ENCODE measurements at places on chromosomes 4 and X. TPM values are rescaled to one million over a fixed set of nuclear protein-coding genes. Genes with fewer than 3 reads are reported as not detected.
A peak's percentile ranks its signal among the peaks of the same experiment; 100 is the strongest.

- H3K27me3 ChIP-seq = no peaks in the 10 kb centered on the region
- no peaks in the 10 kb centered on the region for H3K4me1 ChIP-seq
- no peaks in the 10 kb centered on the region for H3K36me3 ChIP-seq
- H3K4me3 ChIP-seq = no peak overlapping the region
- DNase-seq = no peak
These were observed 55.3 kb downstream of the UGT2A2 start for GRCh38 chr4:69584135-69584534.

DNA sequence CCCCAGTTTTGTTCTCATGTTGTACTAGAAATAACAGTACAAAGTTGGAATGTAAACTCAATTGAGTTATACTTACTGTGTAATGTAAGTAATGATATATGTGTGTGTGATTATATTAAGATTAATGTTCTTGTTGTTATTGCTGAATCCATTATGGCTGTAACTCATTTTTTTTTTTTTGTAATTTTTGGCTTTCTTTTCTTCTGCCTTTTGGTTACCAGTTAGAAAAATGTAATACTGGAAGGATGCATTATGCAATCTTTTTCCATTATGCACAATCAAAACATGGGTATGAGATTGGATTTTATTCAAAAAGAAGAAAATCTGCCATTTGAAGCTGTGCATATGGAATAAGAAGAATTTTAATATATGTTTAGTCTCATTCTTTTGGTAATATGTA lies 34.0 kb downstream of the BANK1 start:
- no peak for DNase-seq
- no peaks in the 10 kb centered on the region for H3K4me1 ChIP-seq
- H3K4me3 ChIP-seq = no peak overlapping the region
- H3K27me3 ChIP-seq = no peaks in the 10 kb centered on the region

The DDX53 gene
- not detected for total RNA-seq

- no peak for DNase-seq
- H3K36me3 ChIP-seq = no peaks in the 10 kb centered on the region
- H3K4me3 ChIP-seq = no peak overlapping the region
- H3K27ac ChIP-seq = no peak overlapping the region
These were observed 5.3 kb upstream of the CCDC158 start for GRCh38 chr4:76426272-76426671.

DNA sequence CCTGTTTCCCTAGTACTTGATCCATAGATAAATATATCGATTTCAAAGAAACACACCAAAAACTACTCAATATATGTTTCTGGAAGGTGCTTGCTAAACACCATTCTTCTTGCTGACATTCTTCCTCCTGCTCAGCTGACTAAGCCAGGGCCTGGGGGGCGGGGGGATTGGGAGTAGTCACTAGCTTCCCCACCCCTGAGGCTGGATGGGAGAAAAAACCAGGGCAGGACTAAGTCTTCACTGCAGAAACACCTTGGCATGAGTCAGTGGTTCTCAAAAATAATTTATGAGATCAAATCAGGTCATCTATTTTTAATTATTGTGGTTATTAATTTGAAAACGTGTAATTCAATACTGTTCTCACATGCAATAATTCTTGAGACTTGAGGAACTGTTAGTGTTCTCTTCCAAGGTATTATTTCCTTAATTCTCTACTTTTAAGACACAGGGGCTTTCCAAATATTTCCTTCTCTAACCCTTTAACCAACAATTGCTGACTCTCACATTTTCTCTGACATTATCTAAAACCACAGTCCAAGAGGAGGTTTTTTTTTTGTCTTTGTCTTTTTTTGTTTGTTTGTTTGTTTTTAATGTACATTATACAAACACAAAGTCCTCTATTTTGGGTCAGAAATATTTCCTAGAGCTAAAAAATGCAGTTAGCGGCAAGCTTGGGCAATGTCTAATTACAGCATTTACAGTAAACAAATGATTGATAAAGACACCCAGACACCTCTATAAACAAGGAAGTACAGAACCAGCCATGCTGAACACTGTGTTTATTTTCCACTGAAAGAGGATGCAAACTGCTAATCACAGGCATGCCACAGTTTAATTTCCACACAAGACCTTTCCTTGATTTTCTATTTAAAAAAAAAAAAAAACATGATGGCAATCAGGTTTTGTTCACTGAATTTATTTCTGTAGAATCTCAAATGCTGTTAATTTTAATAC lies 120.3 kb upstream of the USP9X start:
- H3K27ac ChIP-seq = no peak overlapping the region
- H3K36me3 ChIP-seq = no peaks in the 10 kb centered on the region
- peaks cover 10% of the 10 kb centered on the region for H3K27me3 ChIP-seq
- no peak for DNase-seq

The GSX2 gene
- total RNA-seq = 0.04 TPM

- H3K4me1 ChIP-seq = no peaks in the 10 kb centered on the region
- no peak for DNase-seq
- H3K4me3 ChIP-seq = no peak overlapping the region
- no peaks in the 10 kb centered on the region for H3K36me3 ChIP-seq
These were observed 240.4 kb upstream of the VEGFC start for GRCh38 chr4:177033135-177033534.

The PLXNB3 gene
- 0.89 TPM for total RNA-seq

GRCh38 chrX:132489578-132490419 lies 961 bp upstream of the MBNL3 start:
- H3K4me3 ChIP-seq = peak overlapping the region; percentile 48
- H3K27ac ChIP-seq = peak overlapping the region; percentile 71
- no peaks in the 10 kb centered on the region for H3K36me3 ChIP-seq

- no peaks in the 10 kb centered on the region for H3K4me1 ChIP-seq
- DNase-seq = no peak
- H3K27me3 ChIP-seq = no peaks in the 10 kb centered on the region
- no peak overlapping the region for H3K27ac ChIP-seq
- H3K36me3 ChIP-seq = no peaks in the 10 kb centered on the region
- no peak overlapping the region for H3K4me3 ChIP-seq
These were observed 123.5 kb upstream of the JADE1 start for GRCh38 chr4:128686032-128686465.

The PLP1 gene
- 72.8 TPM for total RNA-seq

- peaks cover 4% of the 10 kb centered on the region for H3K4me1 ChIP-seq
- H3K27ac ChIP-seq = no peak overlapping the region
- no peaks in the 10 kb centered on the region for H3K27me3 ChIP-seq
- no peak overlapping the region for H3K4me3 ChIP-seq
These were observed 134.1 kb upstream of the C1QTNF7 start for GRCh38 chr4:15293711-15294110.

DNA sequence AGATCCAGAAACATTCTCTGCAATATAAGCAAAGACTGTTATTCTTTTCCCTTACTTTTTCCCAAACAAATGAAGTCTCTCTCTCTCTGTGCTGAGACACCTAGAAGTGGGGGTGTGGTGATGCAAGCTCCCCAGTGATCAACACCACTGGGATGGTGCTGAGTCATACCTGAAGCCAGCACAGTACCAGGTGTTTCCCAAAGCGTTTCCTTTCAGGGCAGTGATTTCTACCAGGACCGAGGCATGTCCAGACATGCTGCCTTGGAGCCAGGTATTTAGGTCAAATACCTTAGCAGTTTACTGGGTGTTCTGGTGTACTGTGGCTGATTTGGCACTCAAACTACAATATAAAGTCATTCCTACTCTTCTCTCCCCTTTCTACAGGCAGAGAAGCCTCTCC lies 726.5 kb downstream of the FAM133A start:
- no peak overlapping the region for H3K4me3 ChIP-seq
- no peak for DNase-seq
- H3K36me3 ChIP-seq = no peaks in the 10 kb centered on the region
- H3K27me3 ChIP-seq = peaks cover 7% of the 10 kb centered on the region
- no peak overlapping the region for H3K27ac ChIP-seq
- no peaks in the 10 kb centered on the region for H3K4me1 ChIP-seq
